ENCODE measurements at places on chromosomes 1 and 21.
A peak's percentile ranks its signal among the peaks of the same experiment; 100 is the strongest.

DNA sequence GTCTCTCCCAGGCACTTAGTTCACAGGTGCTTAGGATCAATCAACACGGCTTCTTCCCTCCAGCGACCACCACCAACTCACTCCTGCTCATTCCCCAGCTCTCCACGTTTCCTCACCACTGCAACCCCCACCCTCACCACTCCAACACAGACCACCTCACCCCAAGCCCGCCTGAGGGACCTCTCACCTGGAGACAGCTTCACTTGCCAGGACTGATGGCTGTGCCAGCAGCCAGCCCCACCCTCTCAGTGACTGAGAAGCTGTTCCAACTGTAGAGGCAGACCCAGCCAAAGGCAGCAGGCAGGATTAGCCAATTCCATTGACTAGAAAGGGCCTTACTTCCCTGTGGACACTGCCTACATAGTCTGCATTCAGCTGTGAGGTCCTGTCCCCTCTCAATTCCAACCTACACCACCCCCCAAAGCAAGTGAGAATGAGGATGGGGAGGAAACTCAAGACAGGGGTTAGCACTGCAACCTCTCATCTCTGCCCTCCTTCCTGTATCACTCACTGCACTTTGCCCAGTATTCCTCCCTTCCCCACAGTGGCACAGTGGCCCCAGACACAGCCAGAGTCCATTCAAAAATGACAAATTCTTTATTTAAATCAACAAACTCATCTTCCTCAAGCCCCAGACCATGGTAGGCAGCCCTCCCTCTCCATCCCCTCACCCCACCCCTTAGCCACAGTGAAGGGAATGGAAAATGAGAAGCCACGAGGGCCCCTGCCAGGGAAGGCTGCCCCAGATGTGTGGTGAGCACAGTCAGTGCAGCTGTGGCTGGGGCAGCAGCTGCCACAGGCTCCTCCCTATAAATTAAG lies 7.6 kb downstream of the TAGLN2 start:
- no peak for DNase-seq

DNA sequence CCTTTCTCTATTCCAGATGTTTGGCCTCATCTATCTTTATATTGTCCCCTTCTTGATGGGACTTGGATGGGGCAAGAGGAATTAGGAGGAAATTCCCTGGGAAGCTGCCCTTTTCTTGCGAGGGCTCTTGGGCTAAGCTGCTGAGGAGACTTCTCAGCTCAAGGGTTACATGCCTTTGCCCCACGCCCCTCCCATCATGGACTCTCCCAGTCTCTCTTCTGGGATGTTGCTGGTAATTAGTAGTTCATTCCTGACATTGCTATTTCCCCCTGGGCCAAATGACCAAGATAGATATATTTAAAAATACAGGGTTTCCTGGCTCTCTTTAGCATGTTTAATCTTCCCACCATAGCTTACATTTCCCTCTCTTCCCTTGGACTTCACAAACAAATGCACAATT lies 90.6 kb upstream of the RALGPS2 start:
- peak; percentile 87 for DNase-seq

DNA sequence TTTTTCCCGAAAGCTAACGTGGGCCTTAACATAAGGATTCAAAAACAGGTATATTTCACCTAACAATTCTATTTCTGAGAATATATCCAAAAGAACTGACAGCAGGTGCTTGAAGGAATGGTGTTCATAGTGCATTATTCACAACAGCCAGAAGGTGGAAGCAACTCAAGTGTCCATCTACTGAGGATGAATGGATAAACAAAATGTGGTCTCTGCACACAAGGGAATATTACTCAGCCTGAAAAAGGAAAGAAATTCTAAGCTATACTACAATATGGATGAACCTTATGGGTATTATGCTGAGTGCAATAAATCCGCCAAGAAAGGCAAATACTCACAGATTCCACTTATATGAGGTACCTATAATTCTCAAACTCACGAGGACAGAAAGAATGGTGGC lies 6.1 kb upstream of the RIPPLY3 start:
- DNase-seq: no peak

DNA sequence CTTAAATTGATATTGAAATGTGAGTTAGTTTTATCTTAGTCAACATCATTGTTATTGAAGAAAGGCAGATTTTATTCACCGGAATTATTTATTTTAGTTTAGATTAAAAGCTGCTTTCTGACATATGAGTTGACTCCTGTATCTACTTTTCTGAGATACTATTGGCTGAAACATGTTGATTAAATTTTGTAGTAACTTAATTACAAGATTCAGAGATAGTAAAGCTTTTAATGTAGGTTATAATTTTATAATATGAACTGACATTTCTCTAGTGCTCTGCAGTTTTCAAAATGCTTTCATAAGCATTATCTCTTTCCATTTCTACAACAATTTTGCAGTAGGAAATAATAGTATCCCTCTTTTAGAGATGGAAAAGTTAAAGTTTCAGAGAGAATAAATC lies 616.0 kb downstream of the USP25 start:
- DNase-seq: no peak

DNA sequence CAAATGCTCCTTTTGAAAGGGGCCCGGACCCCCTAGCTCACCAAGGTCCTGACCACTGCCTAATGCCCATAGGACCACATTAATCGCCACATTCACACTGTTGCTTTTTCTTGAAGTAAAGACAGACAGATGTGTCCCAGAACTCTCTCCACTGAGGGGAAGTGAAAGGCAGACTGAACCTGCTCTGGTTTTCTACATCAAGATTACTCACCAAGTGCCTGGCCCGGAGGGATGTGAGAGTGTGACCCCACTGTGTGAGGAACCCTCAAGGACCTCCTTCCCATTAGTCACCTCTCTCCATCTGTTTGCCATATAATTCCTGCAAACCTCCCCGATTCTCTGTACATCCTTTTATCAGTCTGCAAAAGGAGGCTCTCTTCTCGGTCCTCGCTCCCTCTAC lies 381.5 kb downstream of the OMA1 start:
- peak; percentile 57 for DNase-seq

DNA sequence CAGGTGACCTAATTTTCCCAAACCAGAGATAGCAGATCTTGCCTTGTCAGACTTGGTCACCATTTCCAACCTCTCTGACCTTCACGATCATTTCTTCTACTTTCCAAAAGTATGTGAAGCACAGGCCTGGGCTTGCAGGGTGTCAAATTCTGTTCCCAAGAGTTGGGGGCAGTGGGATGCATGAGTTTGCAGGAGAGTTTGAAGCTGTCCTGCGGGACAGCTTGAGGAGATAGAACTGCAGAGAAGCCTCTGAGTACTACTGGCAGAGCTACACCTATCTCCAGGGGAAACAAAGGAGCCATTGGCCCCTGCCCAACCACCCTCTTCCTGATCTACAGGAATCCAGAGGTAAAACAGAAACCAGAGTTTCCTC lies 11.3 kb downstream of the TXNIP start:
- DNase-seq: no peak
